ENCODE measurements at places on chromosomes 16 and 17.
A peak's percentile ranks its signal among the peaks of the same experiment; 100 is the strongest.

GRCh38 chr17:49634485-49634860, 43.4 kb downstream of the SPOP start:
- no peak for DNase-seq

GRCh38 chr17:7711051-7711755, 6.2 kb downstream of the EFNB3 start:
- no peak for DNase-seq

DNA sequence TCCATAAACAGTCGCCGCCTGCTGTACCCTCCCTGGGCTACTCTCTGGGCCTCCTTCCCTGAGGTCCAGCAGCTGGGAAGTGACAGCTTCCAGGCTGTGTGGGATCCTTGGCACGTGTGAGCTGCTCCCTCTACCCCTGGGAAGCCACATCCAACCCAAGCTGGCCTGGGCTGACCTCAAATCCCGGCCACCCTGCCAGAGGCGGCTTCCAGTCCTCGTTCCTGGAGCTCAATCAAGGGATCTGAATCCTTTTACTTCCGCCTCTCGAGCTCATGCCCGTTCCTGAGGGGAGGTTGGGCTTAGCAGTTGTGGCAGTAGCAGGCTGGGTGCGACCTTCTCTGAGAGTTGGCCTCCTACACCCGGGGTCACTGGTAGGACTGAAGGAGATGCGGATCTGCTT, 82.5 kb downstream of the NETO2 start:
- DNase-seq, result no peak

GRCh38 chr16:88928405-88929090, 48.5 kb downstream of the CBFA2T3 start:
- no peak for DNase-seq

GRCh38 chr17:56727876-56728617, 105.7 kb downstream of the C17orf67 start:
- no peak for DNase-seq

- DNase-seq, result no peak
Measured at GRCh38 chr17:61567045-61567802, 23.8 kb downstream of the NACA2 start.

GRCh38 chr16:85437166-85438052, 175.7 kb upstream of the GSE1 start:
- no peak for DNase-seq

- DNase-seq, result no peak
Measured at GRCh38 chr16:67910158-67910557, 17.1 kb downstream of the PSKH1 start.

- DNase-seq, result no peak
Measured at GRCh38 chr16:2092866-2093265, 42.8 kb downstream of the PKD1 start.

DNA sequence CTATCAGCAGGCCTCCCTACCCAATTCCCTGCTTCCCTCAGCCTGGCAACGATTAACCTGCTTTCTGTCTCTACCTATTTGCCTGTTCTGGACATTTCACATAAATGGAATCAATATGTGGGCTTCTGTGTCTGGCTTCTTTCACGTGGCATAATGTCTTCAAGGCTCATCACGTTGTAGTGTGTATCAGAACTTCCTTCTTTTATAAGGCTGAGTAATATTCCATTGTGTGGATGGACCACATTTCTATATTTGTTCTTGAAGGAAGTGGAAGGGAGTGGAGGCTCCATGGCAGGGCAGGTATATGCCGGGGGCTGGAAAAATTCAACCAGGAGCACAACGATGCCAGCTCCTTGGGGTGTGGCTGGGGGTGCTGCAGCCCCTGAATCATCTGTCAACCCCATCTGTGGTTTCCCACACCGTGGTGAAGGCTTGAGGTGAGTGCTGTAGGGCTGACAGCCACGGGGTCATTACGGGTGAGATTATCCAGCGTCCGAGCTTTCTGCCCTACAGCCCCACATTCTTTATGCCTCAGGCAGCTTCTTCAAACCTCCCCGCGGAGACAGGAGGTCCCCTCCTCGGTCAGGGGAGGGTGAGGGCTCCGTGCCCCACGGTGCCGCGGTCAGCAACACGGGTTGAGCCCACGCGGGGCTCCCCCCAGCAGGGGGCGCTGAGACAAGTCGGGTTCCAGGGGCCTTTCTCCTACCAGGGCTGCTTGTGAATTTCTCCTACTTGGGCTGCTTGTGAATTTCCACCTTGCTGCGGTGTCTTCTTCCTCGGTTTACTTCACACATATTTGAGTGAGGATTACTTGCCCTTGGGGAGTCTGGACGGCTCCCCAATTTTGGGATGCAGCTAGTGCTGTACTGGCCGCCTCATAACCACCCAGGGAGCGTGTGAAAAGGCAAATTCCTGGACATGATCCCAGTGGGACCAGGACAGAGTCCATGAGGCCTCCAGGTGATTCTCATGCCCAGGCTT, 18.3 kb upstream of the WFIKKN2 start:
- peak; percentile 55 for DNase-seq

GRCh38 chr17:5943232-5943631, 126.9 kb upstream of the WSCD1 start:
- no peak for DNase-seq

- DNase-seq, result no peak
Measured at GRCh38 chr17:62998166-62998565, 32.1 kb downstream of the TANC2 start.

DNA sequence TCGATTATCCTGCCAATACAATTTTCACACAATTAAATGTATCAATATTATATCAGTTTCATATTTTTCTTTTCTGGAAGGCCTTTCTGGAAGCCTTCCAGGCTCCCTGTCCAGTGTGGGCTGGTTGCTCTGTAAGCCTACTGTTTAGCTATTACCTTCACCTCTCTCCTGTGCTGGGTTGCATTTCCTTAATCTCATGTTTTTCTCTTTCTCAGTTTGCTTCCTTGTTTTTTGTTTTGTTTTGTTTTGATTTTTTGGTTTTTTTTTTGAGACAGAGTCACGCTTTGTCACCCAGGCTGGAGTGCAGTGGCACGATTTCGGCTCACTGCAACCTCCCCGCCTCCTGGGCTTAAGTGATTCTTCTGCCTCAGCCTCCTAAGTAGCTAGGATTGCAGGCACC, 6.8 kb downstream of the SEPHS2 start:
- DNase-seq, result no peak

DNA sequence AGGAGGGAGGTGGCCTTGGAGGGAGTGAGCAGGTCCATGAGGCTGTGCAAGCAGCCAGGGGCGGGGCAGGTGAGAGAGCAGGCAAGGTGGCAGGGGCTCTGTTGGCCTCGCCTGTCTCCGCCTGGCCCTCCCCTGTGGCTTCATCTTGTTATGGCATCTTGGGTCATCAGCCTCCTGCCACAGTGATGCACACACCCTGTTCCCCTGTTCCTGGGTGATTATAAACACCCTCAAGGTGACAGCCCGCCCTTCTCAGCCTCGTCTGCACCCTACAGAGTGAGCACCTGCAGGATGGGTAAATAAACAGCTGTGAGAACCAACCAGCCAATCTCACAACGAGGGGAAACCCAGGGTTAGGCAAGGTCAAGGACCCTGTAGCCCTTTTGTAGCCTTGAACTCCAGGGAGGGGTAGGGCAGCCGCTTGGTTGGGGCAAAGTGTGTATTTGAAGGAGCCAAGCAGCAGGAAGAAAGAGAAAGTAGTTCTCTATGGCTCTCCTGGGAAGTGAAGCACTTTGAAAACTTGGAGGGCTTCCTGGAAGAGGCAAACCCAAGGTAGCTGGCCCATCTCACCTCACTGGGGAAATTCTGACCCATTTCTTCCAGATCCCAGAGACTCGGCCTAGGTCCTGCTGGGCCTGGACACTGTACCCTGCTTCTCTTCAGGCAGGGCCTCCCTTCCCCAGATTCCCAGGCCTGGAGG, 60.6 kb downstream of the NT5M start:
- DNase-seq, result peak; percentile 26

All from activated gamma-delta T cell treated with Interleukin-2 at 50 U/mL for 16 hours (primary cell).